Stimulated activated CD8-positive, alpha-beta memory T cell treated with anti-CD3 and anti-CD28 coated beads, Interleukin-15, amount 100 ng/mL, for 1 hour (primary cell): ENCODE measurements at places on chromosomes 7 and 10.

DNA sequence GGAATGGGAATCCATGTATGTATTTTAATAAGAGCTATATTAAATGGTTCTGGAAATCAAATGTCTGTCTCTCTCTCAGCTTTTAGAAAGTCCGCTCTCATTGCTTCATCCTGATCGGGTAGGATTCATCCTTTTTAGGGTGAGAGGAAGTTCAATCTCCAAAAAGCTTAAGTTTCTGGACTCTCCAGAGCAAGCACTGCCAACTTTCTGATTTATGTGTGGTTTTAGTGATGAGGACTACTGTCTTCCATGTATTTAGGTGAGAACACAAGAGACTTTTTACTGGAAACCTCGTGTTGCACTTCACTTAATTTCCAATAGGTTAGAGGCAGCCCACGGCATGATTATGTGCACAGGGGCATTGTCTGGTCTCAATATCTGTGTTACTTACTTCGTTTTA is 267.9 kb downstream of the SUGCT start:
- DNase-seq, result no peak

GRCh38 chr10:74233281-74233680 is 82.3 kb downstream of the ADK start:
- DNase-seq, result no peak

- DNase-seq, result no peak
Measured at GRCh38 chr10:27506280-27506679, 2.2 kb downstream of the RAB18 start.

DNA sequence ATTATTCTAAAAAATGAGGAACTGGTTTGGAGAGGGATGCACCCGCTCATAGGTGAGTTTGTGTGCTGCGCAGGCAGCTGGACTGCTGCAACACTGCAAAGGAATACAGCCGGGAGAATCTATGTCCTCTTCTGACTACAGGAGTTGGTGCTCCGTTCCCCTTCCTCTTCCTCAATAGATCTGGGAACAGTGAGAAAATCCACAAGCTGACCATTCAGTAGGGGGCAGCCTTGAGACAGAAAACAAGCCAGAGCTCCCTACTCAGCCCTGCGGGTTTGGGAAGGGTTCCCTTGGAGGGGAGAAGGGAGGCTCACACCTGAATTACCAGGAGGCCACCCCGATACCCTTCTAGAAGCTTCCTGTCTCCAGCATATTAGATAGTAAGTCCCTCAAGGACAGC is 87.3 kb upstream of the FOXI2 start:
- no peak for DNase-seq

GRCh38 chr10:72834183-72834825 is 59.2 kb upstream of the OIT3 start:
- no peak for DNase-seq

DNA sequence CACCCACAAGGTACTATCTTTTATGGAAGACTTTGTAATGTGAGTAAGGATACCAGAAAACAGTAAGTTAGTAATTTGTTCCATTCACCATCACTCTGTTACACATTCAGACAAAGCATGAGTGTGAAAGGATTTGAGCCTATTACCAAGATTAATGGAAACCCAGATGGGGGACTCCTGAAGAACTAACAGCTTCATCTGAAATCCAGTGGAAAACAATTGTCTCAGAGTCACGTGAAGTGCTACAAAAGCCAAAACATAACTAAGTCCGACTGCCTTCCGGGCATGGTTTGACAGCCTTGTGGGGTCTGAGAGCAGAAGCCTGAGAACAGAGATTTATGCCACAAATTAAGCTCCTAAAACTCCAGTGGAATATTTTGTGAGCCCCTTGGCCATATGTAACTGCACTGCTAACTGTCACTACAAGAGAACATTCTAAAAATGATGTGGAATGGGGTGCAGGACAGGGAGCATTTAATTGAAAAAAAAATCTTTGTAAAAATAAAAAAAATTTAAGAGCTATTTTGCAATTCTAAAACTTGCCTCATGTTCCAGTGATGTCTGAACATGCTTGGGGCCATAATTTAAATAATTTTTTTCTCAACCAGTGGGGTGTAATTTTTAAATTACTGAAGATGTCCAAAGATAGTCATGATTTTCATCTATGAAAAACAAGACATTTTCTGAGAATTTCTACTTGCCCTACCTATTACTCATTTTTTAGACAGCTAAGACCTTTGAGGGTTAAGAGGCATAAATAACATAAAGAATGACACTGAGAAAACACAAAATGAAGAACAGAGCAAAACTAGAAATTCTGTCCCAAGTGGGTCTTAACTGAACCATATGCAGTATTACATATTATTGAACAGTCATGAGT is 555.0 kb downstream of the INHBA start:
- no peak for DNase-seq

GRCh38 chr7:1404898-1405548 is 54.2 kb downstream of the MICALL2 start:
- no peak for DNase-seq

GRCh38 chr7:34677491-34677890 is 19.5 kb downstream of the NPSR1 start:
- no peak for DNase-seq

- DNase-seq, result no peak
Measured at GRCh38 chr7:156104501-156105336, 292.5 kb upstream of the SHH start.

GRCh38 chr10:126022841-126023240 is 126.5 kb downstream of the FANK1 start:
- DNase-seq, result no peak

DNA sequence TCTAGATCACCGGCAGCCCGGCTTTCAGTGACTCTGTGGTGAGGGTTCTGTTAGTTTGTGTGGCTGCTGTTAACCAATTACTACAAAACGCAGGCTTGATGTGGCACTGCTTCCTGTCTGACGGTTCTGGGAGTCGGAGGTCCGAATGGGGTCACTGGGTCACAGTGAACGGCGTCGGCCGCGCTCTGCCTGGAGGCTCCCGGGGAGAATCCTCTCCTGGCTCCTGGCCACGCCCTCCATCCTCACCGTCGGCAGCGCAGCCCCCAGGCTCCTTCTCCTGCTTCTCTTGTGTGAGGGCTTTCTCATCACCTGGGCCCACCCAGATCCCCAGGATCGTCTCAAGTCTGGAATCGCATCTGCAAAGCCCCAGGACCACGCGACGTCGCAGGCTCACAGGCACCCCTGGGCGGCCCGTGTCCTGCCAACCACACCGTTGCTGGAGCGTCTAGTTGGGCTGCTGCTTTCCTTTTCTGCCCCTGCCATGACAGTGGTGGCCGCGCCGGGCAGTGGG is 31.8 kb upstream of the NKX6-2 start:
- no peak for DNase-seq

GRCh38 chr7:29866490-29866930 is 60.2 kb downstream of the WIPF3 start:
- DNase-seq, result no peak

DNA sequence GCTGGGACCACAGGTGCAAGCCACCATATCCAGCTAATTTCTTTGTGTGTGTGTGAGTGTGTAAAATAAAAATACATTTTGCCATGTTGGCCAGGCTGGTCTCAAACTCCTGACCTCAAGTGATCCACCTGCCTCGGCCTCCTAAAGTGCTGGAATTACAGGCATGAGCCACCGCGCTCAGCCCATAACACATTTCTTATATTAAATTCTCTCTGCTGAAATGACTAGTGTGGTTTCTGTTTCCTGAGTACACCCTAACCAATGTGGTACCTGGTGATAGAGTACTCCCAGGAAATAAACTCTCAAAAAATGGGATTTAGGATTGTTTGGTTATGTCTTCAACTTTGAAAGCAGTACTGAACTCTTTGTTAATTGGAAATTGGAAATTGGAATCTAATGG is 19.4 kb upstream of the FHIP2A start:
- no peak for DNase-seq

GRCh38 chr10:47409171-47409865 is 25.2 kb upstream of the ZNF488 start:
- DNase-seq, result no peak

DNA sequence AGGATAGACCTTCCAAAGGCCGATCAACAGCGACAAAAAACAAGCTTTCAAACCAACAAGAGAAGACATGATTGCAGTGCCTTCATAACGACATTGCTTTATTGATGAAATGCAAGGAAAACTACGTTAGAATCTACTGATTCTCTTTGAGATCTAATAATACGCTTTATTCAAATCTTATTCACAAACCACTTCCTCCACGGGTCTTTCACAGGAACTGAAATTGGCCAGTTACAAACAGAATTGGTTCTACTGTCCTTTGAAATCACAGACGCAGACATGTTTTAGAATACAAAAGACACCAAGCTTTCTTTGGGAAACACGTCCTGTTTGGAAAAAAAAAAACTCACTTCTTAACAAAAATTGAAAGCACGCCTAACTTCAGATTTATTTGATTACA is 74.7 kb upstream of the SEPHS1 start:
- DNase-seq, result no peak

GRCh38 chr7:67661-68395 is 124.5 kb upstream of the FAM20C start:
- DNase-seq, result no peak

DNA sequence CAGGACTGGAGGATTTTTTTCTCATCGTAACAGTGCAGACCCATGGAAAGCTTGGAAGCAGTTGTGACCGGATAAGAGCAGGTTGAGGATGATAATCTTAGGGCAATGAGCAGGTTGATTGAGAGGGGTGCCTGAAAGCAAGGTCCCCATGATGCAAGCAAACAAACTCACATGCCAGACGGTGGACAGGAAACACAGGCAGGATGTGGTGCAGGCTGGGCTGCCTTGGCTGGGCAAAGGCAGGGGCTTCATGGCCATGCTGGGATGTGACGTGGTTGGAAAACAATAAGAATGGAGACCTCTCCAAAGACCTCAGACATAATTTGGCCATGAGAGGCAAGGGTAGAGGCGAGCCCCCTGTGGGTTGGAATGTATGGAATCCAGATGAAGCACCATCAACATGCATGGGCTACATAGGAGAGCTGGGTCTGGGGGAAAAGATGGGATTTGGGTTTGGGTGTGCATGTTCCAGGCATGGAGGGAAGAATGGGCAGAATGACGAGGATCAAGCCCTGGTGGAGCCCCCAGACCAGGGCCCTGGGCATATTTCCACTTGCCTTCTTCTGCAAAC is 58.3 kb downstream of the IKZF1 start:
- DNase-seq, result no peak

GRCh38 chr7:142554560-142555532 is 194.4 kb upstream of the PRSS1 start:
- no peak for DNase-seq

- DNase-seq, result no peak
Measured at GRCh38 chr10:27774831-27775230, 29.2 kb upstream of the MKX start.

- DNase-seq, result no peak
Measured at GRCh38 chr7:156747718-156748117, 107.1 kb downstream of the RNF32 start.

DNA sequence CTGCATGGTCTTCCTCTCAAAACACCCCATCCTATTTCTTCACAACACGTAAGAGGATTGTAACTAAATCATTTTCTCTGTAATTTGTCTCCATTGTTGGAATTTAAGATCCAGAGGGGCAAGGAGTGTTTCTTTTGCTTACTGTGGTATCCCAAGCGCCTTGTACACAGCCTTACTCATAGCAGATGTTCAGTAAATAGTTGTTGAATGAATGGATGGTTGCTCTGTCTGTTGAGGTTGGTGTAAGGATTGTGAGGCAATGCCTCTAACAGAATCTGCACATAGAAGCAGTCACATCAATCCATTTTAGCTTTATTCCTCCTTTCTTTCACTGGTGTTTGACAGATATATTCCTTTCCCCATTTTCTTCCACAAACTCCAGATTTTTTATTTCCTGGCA is 90.1 kb downstream of the ZNF365 start:
- DNase-seq, result no peak

- no peak for DNase-seq
Measured at GRCh38 chr7:146090023-146090645, 26.5 kb upstream of the CNTNAP2 start.

DNA sequence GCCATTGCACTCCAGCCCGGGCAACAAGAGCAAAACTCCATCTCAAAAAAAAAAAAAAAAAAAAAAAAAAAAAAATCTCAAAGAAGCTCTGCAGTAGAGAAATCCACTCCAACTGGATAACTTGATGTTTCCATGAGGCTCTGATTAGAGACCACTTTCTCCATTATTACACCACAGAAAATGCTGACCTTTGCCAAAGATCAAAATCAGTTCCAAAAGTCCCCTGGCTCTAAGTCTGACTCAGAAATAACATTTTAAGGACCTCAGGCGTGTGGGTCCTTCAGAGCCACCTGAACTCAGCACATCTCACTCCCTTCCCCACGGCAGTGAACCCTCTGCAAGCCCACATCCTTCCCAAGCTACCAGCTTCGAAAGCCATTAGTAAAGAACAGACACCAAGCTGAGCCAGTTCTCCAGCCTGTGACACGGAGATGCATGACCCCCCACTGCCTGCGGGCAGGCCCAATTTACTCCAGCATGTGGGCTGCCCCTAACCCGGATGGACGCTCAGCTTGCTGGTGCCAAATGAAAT is 13.8 kb upstream of the TMEM120A start:
- no peak for DNase-seq

GRCh38 chr7:98909487-98909886 is 31.2 kb downstream of the TRRAP start:
- DNase-seq, result no peak

GRCh38 chr7:157627033-157627432 is 290.2 kb downstream of the DNAJB6 start:
- no peak for DNase-seq

- DNase-seq, result no peak
Measured at GRCh38 chr7:93578762-93579161, 4.2 kb upstream of the CALCR start.

- no peak for DNase-seq
Measured at GRCh38 chr7:157895520-157896375, 558.9 kb downstream of the DNAJB6 start.

DNA sequence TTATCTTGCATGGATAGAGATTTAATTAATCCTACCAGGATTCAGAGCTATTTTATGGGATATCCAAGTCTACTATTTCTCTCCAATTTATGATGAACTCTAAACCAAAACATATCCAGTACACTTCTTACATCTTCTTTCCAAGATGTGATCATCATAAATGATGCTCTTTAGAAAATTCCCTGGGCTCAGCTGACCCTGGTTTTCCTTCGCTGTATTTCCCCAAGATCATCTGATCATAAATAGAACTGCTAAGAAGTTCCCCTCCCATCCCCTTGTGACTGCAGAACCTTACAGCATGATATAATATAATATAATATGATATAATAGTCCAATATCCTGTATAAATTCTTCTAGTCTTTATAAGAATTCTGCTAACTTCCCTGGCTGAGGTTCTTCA is 114.6 kb upstream of the LYZL2 start:
- no peak for DNase-seq

DNA sequence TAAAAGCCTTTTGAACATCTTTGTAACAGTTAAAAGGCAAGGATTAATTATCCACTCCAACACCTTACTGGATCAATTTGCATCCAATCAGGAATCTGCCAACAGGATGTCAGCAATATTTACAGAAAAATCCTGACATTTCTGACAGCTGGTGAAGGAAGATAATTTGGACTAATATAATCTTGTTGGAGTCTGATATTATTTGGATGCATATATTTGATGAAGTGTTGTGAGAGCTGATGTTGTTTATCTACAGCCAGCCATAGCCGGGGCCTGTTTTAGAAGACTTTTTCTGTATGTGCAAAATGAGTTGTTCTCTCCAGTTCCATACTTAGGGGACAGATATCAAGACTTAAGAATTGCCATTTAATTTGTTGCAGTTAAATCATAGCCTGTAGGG is 91.1 kb downstream of the GPR37 start:
- DNase-seq, result no peak

GRCh38 chr10:73955719-73956118 is 42.2 kb upstream of the VCL start:
- DNase-seq, result no peak
